Lower leg skin (tissue), 4 donors: ENCODE measurements at places on chromosomes 16 and 17.

DNA sequence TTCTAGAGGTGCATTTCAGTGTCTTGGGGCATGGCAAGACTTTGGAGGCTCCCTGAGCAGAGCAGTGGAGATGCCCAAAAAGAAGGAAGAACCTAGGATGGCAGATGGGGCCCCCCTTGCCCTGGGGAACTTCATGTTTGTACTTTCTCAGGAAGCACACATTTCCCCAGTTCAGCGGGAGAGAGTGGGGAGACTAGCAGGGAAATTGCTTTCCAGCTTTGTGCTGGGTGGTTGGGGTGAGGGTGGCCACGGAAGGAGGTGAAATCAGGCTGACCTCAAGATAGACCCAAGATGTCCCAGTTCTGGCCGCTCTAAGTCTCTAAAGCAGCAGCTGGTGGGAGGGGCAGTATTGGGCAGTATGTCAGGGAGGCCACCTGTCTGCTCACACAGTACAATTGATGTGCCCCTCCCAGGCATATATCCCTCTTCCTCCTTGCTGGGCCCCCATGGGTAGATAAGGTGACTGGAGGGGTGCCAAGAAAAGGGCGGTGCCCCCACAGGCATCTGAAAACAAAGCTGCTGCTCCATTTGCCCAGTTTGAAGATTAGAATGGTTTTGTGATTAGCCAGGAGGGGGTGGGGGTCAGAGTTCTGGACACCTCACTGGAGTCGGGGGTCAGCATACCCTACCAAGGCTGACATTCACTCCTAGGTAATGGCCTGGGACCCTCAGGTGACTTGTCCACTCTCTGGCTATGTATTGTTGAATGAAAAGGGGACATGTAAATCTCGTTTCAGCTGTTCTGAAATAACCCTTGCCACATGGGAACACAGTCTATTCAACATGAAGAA, 17.1 kb upstream of the NAGLU start:
- DNase-seq, result peak; percentile 42

- no peak for DNase-seq
Measured at GRCh38 chr17:17994271-17995069, 21.8 kb downstream of the DRC3 start.

GRCh38 chr17:43456661-43457361, 27.0 kb upstream of the DHX8 start:
- DNase-seq, result no peak

- DNase-seq, result no peak
Measured at GRCh38 chr16:66712512-66712911, 16.0 kb upstream of the CMTM4 start.

GRCh38 chr16:77330332-77331042, 104.3 kb downstream of the ADAMTS18 start:
- no peak for DNase-seq

GRCh38 chr17:11363565-11364117, 122.6 kb downstream of the SHISA6 start:
- no peak for DNase-seq

DNA sequence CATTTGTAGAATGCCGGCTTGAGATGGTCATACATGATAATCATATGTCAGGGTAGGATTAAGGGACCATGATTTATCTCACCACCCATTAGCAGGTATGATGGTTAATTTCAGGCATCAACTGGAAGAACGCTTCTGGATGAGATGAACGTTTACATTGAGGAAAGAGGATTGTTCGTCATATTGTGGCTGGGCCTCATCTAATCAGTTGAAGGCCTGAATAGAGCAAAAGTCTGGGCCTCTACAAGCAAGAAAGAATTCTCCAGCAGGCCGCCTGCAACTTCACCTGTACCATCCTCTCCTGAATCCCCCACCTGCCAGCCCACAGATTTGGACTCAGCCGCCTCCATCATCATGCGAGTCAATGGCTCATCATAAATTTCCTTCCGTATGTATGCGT, 30.6 kb upstream of the XYLT1 start:
- no peak for DNase-seq

GRCh38 chr16:87789437-87790291, 23.9 kb upstream of the KLHDC4 start:
- peak; percentile 62 for DNase-seq

GRCh38 chr17:31484821-31485220, 93.3 kb downstream of the RAB11FIP4 start:
- no peak for DNase-seq

DNA sequence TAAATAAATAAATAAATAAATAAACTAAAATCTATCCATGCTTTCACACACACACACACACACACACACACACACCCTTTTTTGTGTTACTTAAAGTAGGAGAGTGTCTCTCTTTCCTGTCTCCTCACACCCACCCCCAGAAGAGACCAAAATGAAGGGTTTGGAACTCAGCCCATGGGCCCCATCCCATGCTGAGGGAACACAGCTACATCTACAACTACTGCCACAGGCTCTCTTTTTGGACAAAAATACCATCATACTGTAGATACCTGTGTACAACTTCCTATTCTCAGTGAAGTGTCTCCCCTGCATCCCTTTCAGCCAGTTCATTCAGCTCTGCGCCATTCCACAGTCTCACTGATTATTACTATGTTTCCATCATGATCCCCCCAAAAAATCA, 1.9 kb upstream of the HBA2 start:
- DNase-seq, result no peak
